ENCODE measurements at places on chromosomes 13 and 19. TPM values are rescaled to one million over a fixed set of nuclear protein-coding genes. Genes with fewer than 3 reads are reported as not detected.

DNA sequence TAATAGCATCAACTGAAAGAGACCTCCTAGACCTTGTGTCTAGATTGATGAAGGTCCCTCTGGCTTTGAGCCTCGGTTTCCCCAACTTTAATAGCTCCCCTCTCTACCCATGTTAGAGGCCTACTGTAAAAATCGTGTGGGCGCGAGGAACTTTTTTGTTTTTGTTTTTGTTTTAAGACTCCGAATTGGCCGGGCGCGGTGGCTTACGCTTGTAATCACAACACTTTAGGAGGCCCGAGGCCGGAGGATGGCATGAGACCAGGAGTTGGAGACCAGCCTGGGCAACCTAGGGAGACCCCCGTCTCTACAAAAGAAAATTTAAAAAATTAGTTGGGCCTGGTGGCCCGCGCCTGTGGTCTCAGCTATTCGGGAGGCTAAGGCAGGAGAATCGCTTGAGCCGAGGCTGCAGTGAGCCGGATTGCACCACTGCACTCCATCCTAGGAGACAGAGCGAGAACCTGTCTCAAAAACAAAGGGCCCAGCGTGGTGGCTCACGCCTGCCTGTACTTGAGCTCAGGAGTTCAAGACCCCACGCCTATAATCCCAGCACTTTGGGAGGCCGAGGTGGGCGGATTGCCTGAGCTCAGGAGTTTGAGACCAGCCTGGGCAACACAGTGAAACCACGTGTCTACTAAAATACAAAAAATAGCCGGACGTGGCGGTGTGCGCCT is 858 bp upstream of the PPP6R1 start:
- H3K27ac ChIP-seq, result peak overlapping the region; percentile 90
- no peaks in the 10 kb centered on the region for H3K36me3 ChIP-seq
- peak overlapping the region; percentile 99 for H3K4me3 ChIP-seq
- H3K27me3 ChIP-seq, result no peaks in the 10 kb centered on the region
- DNase-seq, result no peak

GRCh38 chr19:10290876-10291553 is 1.3 kb downstream of the ICAM5 start:
- no peaks in the 10 kb centered on the region for H3K36me3 ChIP-seq
- peak overlapping the region; percentile 39 for H3K4me3 ChIP-seq
- no peak overlapping the region for H3K27ac ChIP-seq
- H3K4me1 ChIP-seq, result peaks cover 91% of the 10 kb centered on the region
- DNase-seq, result no peak

- no peak for DNase-seq
- peaks cover 11% of the 10 kb centered on the region for H3K27me3 ChIP-seq
- H3K4me1 ChIP-seq, result no peaks in the 10 kb centered on the region
- no peaks in the 10 kb centered on the region for H3K36me3 ChIP-seq
Observed at GRCh38 chr13:99425485-99426341, 75.6 kb upstream of the TM9SF2 start.

GRCh38 chr13:114129649-114130062 is 2.8 kb downstream of the RASA3 start:
- H3K36me3 ChIP-seq, result no peaks in the 10 kb centered on the region
- H3K27ac ChIP-seq, result peak overlapping the region; percentile 84
- H3K4me1 ChIP-seq, result peaks cover 85% of the 10 kb centered on the region
- H3K4me3 ChIP-seq, result peak overlapping the region; percentile 69
- H3K27me3 ChIP-seq, result peaks cover 6% of the 10 kb centered on the region

DNA sequence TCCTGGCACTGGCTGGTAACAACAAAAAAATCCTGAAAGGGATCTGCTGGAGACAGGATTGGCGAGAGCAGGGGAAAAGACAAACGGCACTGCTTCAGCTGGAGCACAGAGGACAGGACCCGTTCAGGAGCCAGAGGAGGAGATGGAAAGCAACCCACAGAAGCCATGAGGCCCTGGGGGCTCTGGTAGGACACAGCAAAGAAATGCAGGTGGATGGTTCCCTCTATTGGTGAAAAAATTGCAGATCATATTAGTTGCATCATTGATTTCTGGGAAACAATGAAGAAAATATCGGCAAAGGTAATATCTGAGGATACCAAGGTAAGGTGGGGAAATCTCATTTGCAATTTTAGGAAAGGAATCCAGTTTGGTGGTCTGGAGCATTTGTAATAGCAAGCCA is 25.7 kb upstream of the TPP2 start:
- H3K27ac ChIP-seq, result no peak overlapping the region
- no peak for DNase-seq
- H3K36me3 ChIP-seq, result no peaks in the 10 kb centered on the region
- no peaks in the 10 kb centered on the region for H3K27me3 ChIP-seq
- no peaks in the 10 kb centered on the region for H3K4me1 ChIP-seq

DNA sequence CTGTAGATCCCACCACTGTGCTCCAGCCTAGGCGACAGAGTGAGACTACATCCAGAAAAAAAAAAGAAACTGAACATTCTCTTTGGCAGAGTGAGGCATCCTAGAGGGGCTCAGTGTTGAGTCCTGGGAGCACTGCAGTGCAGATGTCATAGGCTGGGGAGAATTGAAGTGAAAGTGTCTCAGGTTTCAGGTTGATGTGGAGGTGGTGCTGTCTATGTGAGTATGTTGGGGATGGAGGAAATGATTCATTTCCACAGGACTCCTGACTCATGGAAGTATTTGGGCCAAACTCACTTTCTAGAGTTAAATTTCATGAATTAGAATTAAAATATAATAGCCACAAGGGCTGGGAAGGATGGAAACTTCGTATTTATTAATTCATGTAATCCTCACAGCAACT is 134.4 kb upstream of the TSC22D1 start:
- H3K4me3 ChIP-seq, result no peak overlapping the region
- H3K27ac ChIP-seq, result no peak overlapping the region
- H3K27me3 ChIP-seq, result no peaks in the 10 kb centered on the region
- DNase-seq, result no peak
- H3K4me1 ChIP-seq, result peaks cover 7% of the 10 kb centered on the region

DNA sequence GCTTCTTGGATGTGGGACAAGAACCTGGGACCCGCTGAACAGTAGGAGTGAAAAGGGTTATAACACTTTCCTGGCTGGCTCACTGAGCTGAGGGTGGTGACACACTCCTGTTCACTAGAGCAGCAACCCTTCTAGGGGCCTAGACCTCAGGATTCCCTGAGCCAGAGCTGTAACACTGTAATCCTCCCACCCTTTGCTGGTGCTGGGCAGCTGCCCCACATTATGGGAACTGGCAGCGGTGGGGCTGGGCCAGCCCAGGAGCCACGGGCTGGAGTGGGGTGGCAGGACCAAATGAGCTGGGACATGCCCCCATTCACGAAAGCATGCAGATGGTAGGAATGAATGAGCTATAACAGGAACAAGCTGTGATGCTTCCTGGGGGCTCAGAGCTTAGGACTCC is 110.6 kb downstream of the B3GLCT start:
- no peaks in the 10 kb centered on the region for H3K27me3 ChIP-seq
- no peak for DNase-seq
- H3K36me3 ChIP-seq, result no peaks in the 10 kb centered on the region
- no peak overlapping the region for H3K27ac ChIP-seq

DNA sequence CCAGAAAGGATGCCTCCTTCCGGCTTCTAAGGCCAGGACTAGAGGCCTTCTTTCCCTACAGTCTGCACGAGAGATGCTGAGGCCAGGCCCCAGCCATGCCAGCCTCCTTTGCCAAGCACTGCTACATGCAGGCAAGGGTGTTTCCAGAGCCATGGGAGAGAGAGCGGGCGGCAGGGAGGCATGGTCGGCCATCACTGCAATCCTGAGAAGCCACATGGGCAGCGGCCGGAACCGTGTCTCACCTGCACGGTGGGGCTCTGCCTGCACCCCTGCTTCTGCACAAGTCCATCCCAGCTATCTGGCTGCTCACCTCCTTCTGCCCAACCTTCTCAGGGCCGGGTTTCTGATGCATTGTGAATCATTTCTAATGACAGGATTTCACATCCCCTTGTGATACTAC is 35.1 kb downstream of the TSHZ3 start:
- no peak for DNase-seq
- peaks cover 38% of the 10 kb centered on the region for H3K4me1 ChIP-seq
- H3K27me3 ChIP-seq, result no peaks in the 10 kb centered on the region

GRCh38 chr19:18969931-18970659 is 29.1 kb upstream of the HOMER3 start:
- no peaks in the 10 kb centered on the region for H3K36me3 ChIP-seq
- H3K4me1 ChIP-seq, result peaks cover 27% of the 10 kb centered on the region
- peaks cover 5% of the 10 kb centered on the region for H3K27me3 ChIP-seq
- no peak overlapping the region for H3K4me3 ChIP-seq
- no peak for DNase-seq
- H3K27ac ChIP-seq, result no peak overlapping the region

DNA sequence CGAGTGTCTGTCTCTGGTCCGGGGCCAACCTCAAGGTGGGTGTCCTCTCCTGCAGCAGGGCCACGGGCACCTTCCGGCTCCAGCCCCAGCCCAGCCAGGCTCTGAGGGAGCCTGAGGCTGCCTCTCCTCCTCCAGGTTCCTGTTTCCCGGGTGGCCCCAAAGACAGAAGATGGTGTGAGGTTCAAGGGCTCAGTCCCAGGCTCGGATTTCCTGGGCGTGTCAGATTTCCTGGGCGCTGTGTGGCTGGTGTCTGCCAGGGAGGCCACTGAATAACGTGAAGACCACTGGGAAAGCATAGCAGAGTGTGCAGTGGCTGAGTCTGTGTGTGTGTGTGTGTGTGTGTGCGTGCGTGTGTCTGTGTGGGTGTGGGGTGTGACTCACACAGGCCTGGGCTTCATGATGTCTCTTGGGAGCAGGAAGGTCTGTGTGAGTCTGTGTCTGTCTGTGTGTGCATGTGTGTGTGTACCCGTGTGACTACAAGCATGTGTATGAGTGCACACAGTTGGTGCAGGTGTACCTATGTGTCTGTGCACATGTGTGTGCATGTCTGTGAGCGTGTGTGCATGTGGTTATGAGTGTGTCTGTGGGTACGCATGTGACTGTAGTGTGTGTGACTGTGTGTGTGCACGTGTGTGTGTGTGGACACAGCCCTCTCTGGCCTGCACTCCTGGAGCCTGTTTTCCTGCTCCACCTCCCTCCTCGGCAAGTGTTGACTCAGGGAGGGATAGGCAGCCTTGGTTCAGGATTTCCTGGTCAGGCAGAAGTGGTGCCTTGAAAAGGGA is 28.3 kb downstream of the CEBPA start:
- no peaks in the 10 kb centered on the region for H3K27me3 ChIP-seq

DNA sequence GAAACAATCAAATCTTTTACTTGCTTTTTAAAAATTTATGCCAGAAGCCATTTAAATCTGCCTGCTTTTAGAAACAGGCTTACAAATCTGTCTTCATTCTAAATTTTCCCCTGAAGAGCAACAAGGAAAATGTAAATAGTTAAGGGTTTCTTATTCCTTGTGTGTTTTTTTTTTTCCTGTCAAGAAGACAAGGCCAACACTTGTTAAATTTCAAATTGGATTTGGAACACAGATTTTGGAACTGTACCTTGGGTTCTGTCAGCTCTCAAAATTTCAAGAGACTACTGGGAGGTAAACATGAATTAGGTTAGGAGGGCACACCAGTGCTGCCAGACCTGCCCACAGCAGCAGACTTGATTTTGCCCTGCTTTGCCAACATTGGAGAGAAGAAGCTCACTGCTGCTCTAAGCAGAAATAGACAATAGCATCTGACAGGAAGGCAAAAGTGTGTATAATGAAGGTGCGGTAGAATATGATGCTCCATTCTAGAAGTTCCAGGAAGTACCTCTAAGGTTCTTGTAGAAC is 121.7 kb downstream of the NHLRC3 start:
- H3K36me3 ChIP-seq, result no peaks in the 10 kb centered on the region
- H3K27me3 ChIP-seq, result no peaks in the 10 kb centered on the region
- DNase-seq, result no peak
- H3K27ac ChIP-seq, result no peak overlapping the region
- no peak overlapping the region for H3K4me3 ChIP-seq

GRCh38 chr19:55091126-55091910 is 15.6 kb downstream of the EPS8L1 start:
- peaks cover 29% of the 10 kb centered on the region for H3K4me1 ChIP-seq
- H3K27ac ChIP-seq, result no peak overlapping the region
- H3K36me3 ChIP-seq, result peaks cover 49% of the 10 kb centered on the region
- DNase-seq, result no peak
- peaks cover 5% of the 10 kb centered on the region for H3K27me3 ChIP-seq
- H3K4me3 ChIP-seq, result no peak overlapping the region

DNA sequence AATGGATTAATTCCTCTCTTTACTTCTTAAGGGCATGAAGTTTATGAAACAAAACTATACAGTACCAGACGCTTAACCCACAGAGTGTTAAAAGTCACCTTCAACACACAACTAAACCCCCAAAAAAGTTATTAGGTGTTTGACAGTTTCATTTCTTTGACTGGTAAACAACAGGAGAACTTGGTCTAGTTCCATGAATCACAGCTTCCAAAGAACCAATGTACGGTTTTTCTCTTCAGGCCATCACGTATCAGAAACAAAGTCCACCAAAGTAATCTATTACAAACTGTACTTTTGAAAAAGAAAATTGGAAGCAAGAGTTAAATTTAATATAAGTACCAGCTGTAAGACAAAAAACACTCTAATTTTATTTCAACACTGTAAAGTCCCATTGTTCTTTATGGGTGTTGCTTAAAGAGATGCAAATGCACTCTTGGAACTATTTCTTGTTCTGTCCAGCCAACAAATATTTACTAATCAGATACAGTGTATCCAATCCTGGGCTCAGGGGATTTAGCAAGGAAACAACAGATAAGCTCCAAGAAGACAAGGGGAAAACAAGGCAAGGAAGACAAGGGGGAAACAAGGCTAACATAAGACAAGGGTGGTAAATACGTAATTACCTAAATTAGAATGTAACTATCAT is 149.2 kb downstream of the ABCC4 start:
- H3K27me3 ChIP-seq, result no peaks in the 10 kb centered on the region
- no peak overlapping the region for H3K4me3 ChIP-seq
- no peak for DNase-seq
- no peaks in the 10 kb centered on the region for H3K36me3 ChIP-seq
- H3K27ac ChIP-seq, result no peak overlapping the region
- H3K4me1 ChIP-seq, result no peaks in the 10 kb centered on the region

- peaks cover 46% of the 10 kb centered on the region for H3K36me3 ChIP-seq
- no peak for DNase-seq
- no peaks in the 10 kb centered on the region for H3K27me3 ChIP-seq
- no peak overlapping the region for H3K4me3 ChIP-seq
- no peak overlapping the region for H3K27ac ChIP-seq
Observed at GRCh38 chr19:19711934-19712828, 20.7 kb downstream of the ZNF14 start.

C19orf85 gene
- total RNA-seq, result not detected

TEX29 gene
- total RNA-seq, result 0.83 TPM

HCN2 gene
- 0.19 TPM for total RNA-seq

USHBP1 gene
- 2.2 TPM for total RNA-seq

NCCRP1 gene
- total RNA-seq, result not detected

MADCAM1 gene
- total RNA-seq, result not detected

DPRX gene
- total RNA-seq, result not detected

IGLON5 gene
- total RNA-seq, result not detected

C13orf42 gene
- not detected for total RNA-seq

TMC4 gene
- 0.26 TPM for total RNA-seq

TMEM59L gene
- 2.8 TPM for total RNA-seq
